ENCODE measurements at places on chromosomes 16 and 17.

GRCh38 chr17:30716461-30717290 is 107.8 kb downstream of the CRLF3 start:
- peak; percentile 55 for DNase-seq

DNA sequence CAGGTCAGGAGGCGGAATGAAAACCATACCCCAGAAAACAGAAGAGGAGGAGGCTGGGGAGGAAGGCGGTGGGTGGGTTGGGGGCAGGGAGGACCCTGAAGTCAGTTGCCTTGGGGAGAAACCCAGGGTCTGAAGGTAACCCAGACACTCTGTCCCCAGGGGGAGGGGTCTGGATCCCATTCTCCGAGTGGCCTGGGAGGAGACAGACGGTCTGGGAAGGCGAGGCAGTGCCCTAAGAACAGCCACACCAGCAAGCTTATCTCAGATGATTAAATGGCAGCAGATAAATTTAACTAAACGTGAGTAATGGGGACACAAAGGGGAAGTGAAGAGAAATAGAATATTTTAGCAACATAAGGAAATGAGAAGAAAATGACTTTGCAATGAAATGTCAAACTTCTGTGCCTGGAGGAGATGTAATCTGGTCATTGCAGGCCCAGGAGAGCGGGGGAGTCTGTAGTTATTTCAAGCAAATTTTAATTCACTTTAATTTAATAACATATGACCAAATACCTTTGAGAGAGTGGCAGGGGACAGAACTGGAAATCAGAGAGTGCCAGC is 21.4 kb upstream of the ZFP90 start:
- no peak for DNase-seq

DNA sequence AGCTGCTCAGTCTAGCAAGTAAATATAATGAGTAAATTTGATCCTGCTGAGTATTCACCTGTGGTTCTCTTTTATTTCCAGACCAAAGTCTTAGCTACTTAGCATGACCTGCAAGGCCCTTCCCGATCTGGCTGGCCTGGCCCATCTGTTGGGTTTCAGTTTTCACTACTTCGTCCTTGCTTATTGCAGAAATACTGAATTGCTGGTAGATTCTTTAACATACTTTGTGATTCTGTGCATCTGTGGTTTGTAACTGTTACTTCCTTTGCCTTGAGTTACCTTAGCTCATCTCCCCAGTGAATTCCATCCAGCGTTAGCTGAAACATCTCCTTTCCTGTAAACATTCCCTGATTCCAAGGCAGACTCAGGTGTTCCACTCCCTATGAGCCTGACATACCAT is 131.1 kb downstream of the PHKB start:
- DNase-seq, result no peak

- no peak for DNase-seq
These were observed 4.0 kb upstream of the ZFHX3 start for GRCh38 chr16:73051961-73052360.

- no peak for DNase-seq
These were observed 24.3 kb upstream of the ZNF750 start for GRCh38 chr17:82863941-82864712.

Measured in tibial artery (tissue), 4 donors.